Hematopoietic multipotent progenitor cell treated with erythropoietin and hydrocortisone succinate and interleukin-3 and kit ligand, for 4 days (in vitro differentiated cells): ENCODE measurements at places on chromosomes 4 and X.

GRCh38 chrX:36867143-36867542, 141.0 kb upstream of the FAM47C start:
- DNase-seq: peak; percentile 33

GRCh38 chrX:30900227-30900626, 11.2 kb upstream of the TAB3 start:
- DNase-seq: no peak

GRCh38 chr4:105192474-105192873, 45.8 kb downstream of the TET2 start:
- no peak for DNase-seq

DNA sequence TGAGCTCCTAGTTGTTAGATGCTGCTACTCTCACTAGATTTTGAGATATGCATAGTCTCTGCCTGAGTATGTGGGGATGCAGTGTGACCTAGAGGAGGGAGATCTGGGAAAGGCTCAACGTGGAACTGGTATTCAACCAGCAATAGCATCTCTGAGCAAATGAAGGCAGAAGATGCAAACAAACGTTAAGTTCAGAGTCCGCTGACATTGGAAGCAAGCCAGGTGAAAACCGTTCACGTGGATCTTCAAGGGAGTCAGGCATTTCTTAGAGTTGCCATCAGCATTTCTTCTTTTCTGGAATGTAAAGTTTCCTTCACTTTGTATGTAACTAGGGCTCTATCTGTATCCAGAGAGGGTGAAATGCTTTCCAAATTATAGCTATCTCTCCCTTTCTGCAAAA, 59.9 kb downstream of the C4orf51 start:
- no peak for DNase-seq

DNA sequence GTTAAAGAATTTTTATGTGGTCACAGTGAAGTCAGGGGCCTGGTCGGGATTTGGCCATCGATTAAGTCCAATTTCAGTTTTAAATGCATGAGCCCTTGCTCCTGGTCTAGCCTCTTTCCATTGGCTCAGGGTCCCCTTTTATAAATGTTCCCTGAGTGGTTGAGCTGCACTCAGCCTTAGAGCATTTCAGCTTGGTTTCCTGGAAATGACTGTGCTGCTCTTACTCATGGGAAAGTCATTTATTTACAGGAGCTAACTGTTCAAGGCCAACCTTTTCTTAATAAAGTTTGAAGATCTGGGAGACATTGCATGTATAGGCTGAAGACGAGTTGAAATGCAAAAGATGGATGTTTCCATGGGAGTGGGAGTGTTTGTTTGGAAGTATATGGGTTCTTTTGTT, 98.8 kb upstream of the CLNK start:
- no peak for DNase-seq

DNA sequence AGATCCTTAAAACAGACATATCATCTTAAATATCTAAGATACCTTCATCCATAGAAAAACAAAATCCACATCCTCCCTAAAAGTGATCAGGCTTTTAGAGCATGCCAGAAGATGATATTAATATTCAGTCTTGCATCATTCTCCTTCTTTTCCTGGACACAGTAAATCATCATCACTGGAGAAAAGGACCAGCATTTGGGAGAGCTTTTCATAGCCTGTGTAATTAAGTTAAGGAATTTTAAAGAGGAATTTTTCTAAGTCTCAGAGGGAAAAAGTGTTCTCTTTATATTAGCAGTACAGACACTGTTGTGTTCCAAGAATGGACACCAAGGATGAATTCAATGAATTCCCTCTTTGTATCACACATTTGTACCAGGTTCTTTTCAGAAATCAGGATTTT, 696 bp downstream of the SCRG1 start:
- no peak for DNase-seq

- no peak for DNase-seq
Measured at GRCh38 chr4:173642509-173642908, 112.5 kb upstream of the HAND2 start.

GRCh38 chrX:132375941-132376340, 112.9 kb downstream of the MBNL3 start:
- DNase-seq: peak; percentile 16

GRCh38 chr4:68272380-68272779, 26.9 kb upstream of the TMPRSS11B start:
- no peak for DNase-seq

GRCh38 chr4:4937926-4938325, 78.5 kb downstream of the MSX1 start:
- no peak for DNase-seq

GRCh38 chrX:148310426-148311165, 189.8 kb upstream of the AFF2 start:
- peak; percentile 86 for DNase-seq

GRCh38 chr4:114161809-114162208, 182.4 kb upstream of the ARSJ start:
- DNase-seq: no peak

GRCh38 chr4:173534434-173534833, 4.4 kb upstream of the HAND2 start:
- no peak for DNase-seq

DNA sequence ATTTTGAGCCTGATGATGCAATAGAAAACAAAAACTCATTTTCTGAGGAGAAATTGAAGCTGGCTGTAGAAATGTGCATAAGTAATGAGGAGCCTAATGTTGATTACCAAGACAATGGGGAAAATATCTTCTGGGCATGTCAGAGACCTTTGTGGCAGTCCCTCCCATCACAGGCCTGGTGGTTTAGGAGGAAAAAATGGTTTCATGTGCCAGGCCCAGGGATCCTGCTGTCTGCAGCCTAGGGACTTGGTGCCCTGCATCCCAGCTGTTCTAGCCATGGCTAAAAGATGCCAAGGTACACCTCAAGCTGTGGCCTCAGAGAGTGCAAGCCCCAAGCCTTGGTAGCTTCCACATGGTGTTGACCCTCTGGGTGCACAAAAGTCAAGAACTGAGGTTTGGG, 128.7 kb upstream of the ARHGEF9 start:
- DNase-seq: no peak

GRCh38 chr4:118787844-118788380, 48.0 kb downstream of the SEC24D start:
- DNase-seq: no peak

DNA sequence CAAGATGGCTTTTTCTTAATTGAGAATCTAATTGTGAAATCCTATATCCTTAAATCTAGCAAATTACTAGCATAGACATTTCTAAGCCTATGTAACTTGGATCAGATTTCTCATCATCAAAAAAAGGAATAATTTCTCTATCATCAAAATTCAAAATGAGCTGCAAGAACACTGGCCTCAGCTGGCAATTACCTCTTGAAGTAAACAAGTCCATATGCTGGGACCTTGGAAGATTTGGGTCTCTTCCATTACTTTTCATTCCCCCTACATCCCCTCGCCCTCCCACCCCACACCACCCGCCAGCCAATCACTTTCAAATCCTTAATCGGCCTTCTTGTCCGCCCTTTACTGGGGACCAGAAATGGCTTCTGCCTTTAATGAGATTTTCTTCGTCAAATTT, 23.3 kb upstream of the MBTPS2 start:
- DNase-seq: no peak

GRCh38 chrX:109684136-109684535, 48.9 kb downstream of the ACSL4 start:
- DNase-seq: no peak

DNA sequence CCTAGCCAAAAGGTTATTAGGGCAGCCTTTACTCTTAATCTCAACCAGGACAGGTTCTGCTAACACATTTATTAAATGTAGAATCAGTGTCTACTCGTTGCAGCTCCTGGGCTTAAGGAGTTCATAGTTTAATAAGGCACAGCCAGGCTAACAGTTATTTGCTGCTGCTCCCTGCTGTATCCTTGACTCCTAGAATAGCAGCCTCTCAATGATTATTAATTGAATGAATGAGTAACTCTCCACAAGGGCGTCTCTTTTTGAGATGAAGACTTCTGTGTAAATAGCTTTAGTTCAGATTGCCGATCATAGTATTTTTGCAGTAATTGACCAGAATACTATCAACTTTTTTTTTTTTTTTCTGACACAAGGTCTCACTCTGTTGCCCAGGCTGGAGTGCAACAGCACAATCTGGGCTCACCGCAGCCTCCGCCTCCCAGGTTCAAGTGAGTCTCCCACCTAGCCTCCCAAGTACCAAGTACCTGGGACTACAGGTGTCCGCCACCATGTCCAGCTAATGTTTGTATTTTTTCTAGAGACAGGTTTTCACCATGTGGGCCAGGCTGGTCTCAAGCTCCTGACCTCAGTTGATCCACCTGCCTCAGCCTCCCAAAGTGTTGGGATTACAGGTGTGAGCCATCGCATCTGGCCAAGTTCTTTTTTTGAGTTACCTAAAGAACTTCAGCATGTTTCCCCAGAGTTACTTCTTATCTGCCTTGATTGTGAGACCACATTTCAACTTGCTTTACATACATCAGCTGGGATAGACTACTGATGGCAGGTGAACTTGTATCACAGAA, 2.9 kb downstream of the UGDH start:
- DNase-seq: no peak

DNA sequence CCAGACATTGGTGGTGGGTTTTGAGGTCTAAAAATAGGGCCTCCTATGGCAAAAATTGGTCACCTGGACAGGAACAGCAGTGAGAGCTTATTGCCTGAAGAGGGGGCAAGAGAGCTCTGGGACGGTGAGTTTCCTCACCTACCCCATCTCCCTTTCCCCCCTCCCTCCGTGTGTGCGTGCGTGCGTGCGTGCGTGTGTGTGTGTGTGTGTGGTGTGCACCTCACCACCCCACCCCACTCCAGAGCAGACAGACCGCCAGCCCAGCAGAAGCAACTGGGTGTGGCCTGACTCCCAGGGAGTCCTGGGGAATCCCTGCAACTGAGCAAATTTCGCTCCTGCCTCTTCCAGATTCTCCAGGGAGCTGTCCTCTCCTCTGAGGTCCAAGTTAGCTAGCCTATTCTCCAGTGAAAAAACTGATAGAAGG, 44.7 kb downstream of the PRPS1 start:
- DNase-seq: peak; percentile 94
